ENCODE measurements at places on chromosomes 16 and 17.

- DNase-seq: peak; percentile 78
Observed at GRCh38 chr16:83926726-83927397, 26.2 kb upstream of the OSGIN1 start.

DNA sequence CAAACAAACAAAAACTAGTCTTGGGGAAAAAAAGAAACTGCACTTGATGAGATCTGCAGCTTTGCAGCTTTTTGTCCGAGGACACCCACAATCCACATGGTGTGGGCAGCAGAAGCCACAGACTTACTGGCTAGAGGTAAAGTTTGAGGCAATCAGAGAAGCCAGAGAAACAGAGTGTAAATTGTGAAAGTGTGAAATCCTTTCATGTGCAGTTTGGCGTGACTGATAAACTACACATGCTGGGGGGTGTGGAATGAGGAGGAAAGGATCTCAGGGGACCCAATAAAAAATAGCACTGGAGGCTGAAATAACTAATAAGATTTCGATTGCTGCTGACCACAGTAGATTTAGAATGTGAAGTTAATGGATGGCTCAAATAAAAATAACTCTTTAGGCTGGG lies 42.4 kb upstream of the HOXB13 start:
- no peak for DNase-seq

DNA sequence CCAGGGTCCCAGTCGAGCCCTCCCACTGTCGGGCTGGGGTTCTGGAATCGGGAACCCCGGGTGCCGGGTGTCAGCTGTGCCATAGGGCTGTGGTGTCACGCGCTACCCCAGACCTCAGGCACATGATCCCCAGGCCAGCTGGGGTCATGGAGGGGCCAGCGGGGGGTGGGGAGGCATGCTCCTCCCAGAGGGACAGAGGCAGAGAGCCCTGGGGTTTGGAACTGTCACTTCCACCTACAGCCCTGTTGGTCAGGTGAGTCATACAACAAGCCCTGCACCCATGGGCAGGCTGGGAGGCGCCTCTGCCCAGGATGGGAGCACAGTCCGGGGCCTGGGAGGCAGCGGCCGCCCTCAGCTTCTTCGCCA lies 63.0 kb downstream of the BAIAP2 start:
- peak; percentile 59 for DNase-seq

GRCh38 chr17:31792007-31792585 lies 66.9 kb downstream of the COPRS start:
- DNase-seq: no peak

- DNase-seq: no peak
Observed at GRCh38 chr16:88539261-88539651, 30.9 kb upstream of the ZC3H18 start.

DNA sequence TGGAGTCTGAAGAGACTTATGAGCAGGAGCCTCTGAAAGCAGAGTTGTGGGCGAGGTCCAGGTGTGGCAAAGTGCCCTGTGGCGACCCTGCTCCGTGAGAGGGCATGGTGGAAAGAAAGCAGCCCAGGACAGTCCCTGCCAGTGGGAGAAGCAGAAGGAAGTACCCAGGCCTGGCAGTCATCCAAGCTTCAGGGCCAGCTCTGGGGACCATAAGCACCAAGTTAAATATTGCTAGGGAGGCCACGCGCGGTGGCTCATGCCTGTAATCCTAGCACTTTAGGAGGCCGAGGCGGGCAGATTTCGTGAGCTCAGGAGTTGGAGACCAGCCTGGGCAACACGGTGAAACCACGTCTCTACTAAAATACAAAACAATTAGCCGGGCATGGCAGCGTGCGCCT lies 4.9 kb upstream of the ASGR1 start:
- no peak for DNase-seq

GRCh38 chr16:74563828-74564263 lies 43.1 kb downstream of the GLG1 start:
- DNase-seq: peak; percentile 59

GRCh38 chr16:69531988-69532387 lies 33.8 kb upstream of the NFAT5 start:
- DNase-seq: no peak

DNA sequence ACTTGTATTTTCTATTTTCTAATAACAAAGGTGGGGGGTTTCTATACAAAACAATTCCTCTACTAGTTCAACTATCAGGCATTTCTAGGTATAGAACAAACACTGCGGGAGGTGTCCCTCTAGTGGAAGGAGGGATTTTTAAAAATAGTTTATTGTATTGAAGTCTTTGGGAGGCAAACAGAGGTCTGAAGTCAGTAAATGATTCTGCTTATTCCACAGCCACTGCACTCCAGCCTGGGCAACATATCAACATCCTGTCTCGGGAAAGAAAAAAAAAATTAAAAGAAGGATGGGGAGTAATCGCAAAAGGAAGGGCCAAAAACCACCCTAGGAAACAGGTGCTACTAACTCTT lies 648 bp upstream of the ERCC4 start:
- DNase-seq: no peak

DNA sequence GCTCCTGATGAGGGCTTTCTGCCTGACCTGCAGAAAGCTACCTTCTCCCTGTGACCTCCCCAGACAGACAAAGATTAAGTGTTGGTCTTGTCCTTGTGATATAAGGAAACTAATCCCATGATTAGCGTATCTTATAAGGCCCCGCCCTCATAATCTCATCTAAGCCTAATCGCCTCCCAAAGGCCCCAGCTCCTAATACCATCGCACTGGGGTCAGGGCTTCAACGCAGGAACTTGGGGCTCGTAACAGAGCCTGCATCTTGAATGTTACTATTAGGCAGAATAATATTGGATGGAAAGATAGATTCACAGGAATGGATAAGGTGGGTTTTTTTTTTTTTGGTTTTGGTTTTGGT lies 78.9 kb downstream of the C16orf95 start:
- no peak for DNase-seq

GRCh38 chr16:58507963-58508670 lies 7.2 kb upstream of the SETD6 start:
- DNase-seq: no peak

Data from EL (cell line).